ENCODE measurements at places on chromosomes 4 and X.
A peak's percentile ranks its signal among the peaks of the same experiment; 100 is the strongest.

DNA sequence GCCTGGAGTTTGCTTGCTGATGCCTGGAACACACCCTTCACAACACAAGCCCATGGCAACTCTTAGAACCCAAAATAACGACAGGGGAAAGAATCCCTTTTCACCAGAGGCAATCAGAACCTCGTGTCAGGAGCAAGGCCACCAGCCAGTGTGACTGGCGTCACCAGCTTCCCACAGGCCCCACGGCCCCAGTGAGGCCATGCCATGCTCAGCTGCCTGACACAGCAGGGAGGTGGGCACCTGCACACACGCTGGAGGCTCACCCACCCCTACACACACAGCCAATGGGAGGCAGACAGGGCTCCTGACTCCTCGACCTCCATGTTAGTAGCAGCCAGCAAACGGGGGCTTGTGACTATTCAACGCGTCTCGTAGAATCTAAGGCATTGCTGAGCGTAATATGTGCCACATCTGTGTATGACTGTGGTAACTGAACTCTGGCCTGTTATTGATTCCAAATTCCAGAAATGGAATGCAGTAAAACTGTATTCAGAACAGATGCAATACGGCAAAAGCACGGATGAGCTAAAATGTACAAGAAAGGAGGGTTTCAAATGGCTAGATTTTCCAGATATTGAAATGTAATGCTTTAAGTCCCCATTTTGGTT, 28.5 kb downstream of the RNF212 start:
- no peak for DNase-seq

- DNase-seq = no peak
These were observed 72.6 kb upstream of the ADAMTS3 start for GRCh38 chr4:72641611-72642010.

DNA sequence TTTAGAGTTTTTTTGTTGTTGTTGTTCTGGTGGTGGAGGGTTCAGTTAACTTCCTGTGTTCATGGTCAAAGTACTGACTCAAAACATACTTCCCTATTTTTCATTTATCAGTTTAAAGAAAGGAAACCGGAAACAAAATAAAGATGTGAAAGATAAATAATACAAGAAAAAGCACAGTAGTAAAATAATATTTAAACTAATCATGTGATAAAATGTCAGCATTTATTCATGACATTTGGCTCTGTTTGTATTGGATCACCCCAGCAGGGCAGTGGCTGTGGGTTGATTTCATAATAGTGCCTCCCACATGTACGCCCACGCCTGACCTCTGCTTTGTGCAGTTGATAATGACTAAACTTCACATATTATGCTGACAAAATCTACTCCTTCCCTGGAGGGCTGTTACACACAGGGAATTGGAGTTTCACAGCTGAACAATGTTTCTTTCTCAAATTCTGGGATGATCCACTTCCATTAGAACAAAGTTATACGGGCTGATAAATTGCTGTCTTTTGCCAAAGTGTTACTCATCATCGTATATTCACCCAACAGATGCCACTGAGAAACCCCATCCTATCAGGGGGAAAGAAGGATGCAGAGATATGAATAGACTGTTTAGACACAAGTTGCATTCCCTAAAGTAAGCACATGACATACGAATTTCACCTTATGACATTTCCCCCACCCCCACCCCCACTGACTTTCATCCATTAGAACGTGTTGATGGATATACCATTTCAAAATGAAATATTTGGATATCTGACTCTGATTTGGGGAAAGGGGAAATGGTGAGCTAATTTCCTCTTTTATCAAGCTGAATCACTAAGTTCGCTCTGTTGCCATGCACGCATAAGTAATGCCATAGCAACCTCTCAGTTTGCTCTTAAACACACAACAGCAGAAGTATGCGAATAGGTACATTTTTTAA, 48.3 kb downstream of the AMELX start:
- DNase-seq = peak; percentile 9

DNA sequence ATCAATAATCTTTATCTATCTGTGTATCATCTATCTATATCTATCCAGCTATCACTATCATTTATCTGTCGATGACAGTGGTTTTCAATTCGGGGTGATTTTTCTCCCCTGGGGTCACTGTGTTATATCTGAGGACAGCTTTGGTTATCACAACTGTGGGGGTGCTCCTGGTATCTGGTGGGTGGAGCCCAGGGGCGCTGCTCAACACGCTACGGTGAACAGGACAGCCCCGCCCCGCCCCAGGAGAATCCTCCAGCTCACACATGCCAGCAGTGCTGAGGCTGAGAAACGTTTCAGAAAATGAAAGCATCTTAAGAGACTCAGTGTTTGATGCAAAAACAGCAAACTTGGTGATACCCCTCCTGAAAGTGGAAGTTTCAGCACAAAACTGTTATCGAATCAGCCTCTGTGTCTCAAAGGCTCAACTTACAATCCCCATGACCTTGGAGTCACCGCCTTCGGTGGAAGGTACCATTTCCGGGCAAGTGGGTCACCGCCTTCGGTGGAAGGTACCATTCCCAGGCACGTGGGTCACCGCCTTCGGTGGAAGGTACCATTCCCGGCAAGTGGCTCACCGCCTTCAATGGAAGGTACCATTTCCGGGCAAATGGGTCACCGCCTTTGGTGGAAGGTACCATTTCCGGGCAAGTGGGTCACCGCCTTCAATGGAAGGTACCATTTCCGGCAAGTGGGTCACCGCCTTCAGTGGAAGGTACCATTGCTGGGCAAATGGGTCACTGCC, 315.3 kb downstream of the DHRSX start:
- DNase-seq = no peak

DNA sequence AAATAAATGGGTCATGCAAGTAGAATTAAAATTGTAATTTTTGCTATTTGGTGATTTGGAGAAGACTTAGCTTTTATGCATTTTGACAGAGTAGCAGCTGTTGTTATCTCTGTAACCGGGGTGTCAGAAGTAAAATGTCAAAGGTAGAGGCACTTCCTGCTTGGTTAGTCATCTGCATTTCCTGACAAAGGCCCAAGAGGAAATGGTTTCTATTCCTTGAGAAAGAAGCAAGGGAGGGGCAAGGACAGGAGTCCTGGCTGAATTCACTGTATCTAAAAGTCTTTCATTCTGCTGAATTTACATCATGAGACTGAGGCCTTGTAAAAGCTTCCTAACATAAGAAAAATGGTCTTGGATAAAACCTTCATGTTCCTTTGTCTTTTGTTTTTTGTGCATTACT, 550.9 kb upstream of the BOD1L1 start:
- no peak for DNase-seq

DNA sequence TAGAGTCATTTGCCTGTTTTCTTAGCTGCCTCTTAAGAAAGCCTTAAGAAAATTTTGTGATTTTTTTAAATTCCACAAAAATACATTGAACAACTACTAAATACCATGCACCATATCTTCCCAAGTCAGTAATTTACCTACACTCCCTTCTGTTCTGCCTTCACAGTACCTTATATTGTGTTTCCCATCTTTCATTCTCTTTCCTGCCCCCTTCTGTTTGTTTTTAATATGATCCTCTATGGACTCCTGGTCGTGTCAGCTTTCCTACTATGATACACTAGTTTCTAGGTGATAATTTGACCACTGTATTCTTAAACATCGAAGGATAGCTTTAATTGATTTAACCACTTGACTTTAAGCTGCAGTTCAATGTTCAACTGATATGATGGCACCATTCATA, 297.7 kb upstream of the HAND2 start:
- DNase-seq = no peak

GRCh38 chrX:30793075-30793766, 95.8 kb downstream of the TAB3 start:
- no peak for DNase-seq

- DNase-seq = no peak
These were observed 1.8 kb upstream of the CUL4B start for GRCh38 chrX:120562569-120562926.

- DNase-seq = no peak
These were observed 82.3 kb upstream of the PPARGC1A start for GRCh38 chr4:23972187-23972586.

GRCh38 chr4:27270435-27270834, 409.8 kb downstream of the STIM2 start:
- DNase-seq = no peak

DNA sequence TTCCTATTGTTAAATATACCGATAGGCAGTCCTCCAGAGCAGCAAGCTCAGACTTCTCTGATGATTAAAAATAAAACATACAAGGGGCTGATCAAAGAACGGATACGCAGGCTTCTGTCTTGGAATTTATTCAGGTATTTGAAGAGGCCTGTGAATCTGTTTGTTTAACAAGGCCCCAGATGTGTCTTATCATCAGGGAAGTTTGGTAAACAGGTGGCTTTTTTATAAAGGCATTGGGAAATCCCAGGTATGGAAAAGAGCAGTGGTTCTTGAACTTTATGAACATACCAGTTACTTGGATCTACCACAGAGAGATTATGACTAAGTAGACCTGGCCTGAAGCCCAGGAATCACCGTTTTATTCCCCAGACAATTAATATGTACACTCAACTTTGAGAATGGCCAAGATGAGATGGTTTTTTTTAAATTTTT, 47.9 kb downstream of the SOWAHB start:
- no peak for DNase-seq

DNA sequence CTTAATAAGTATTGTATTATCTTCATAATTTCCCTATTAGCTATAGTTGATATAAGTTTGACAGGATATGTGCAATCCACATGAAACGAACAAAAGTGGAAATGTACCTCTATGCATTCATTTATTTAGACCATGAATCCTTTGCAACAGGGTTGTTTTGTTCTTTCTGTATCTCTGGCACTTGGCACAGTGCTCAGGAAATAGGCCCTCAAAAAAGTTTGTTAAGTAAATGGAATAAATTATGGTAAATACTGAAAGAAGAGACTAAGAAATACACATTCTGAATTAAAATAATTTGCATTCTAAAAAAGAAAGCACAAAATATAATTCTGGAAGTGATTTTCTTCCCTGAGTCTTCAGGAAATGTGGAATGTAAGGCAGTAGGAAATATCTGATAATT, 39.3 kb downstream of the TAPT1 start:
- no peak for DNase-seq

- DNase-seq = peak; percentile 61
These were observed 108.3 kb upstream of the CAMK2D start for GRCh38 chr4:113869743-113870375.

- DNase-seq = no peak
These were observed 1235.3 kb downstream of the FSTL5 start for GRCh38 chr4:160928482-160928881.

DNA sequence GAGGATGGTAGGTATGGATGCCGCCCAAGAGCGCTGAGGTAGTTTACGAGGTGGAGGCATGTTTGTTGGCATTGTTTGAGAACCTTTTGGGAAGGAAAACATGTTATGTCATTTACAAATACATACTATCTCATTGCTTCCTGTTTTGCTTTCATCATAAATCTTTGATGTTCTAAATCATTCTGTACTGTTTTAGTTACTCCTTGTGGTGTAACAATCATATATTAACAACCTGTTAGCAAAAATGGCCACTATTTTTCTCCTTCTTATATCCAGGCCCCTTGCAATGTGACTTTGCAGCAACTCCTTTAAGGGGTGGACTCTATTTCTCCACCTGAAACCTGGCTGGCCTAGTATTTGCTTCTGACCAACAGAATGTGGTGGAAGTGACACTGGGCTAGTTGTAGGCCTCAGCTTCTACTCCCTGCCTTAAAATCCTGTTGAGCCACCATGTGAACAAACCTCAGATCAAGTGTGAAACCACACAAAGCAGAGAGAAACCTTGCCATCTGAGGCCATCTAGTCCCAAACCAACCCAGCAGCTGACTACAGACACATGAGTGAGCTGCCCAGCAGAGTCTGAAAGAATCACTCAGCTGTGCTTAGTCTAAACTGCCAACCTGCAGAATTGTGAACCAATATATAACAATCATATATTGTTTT, 15.8 kb upstream of the CXorf38 start:
- no peak for DNase-seq

- no peak for DNase-seq
These were observed 1300.2 kb downstream of the RAPGEF2 start for GRCh38 chr4:160403081-160403480.

DNA sequence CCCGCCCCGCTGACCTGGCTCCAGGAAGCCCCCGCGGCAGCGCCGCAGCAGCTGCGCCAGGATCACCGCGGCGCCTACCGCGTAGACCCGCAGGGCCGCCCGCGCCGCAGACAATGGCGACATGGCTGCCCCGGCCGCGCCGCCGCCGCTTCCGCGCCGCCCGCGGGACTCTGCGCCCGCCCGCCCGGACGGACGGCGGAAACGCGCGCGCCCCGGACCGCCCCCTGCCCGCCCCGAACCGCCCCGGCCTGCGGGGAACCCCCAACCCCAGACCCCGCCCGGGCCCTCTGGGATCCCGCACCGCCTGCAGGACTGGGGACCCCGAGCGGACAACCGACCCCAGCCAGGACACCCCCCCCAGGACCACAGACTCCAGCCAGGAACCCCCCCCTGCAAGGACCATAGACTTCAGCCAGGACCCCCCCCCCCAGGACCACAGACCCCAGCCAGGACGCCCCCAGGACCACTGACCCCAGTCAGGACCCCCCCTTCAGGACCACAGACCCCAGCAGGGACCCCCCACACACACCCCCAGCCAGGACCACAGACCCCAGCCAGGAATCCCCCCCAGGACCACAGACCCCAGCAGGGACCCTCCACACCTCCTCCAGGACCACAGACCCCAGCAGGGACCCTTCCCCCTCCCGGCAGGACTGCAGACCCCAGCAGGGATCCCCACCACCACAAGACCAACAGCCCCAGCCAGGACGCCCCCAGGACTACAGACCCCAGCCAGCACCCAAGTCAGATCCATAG, at the start of the genes DHRSX and ZBED1:
DHRSX (minus strand) TSS at position 174 of the 756 bp plus-strand sequence; CDS start at position 123, 51 bp downstream.
ZBED1 (minus strand) TSS at position 174 of the 756 bp plus-strand sequence. CDS start 10,257 bp downstream, outside the sequence.
- DNase-seq = peak; percentile 64

GRCh38 chrX:122500556-122500955, 683.5 kb upstream of the GRIA3 start:
- no peak for DNase-seq

DNA sequence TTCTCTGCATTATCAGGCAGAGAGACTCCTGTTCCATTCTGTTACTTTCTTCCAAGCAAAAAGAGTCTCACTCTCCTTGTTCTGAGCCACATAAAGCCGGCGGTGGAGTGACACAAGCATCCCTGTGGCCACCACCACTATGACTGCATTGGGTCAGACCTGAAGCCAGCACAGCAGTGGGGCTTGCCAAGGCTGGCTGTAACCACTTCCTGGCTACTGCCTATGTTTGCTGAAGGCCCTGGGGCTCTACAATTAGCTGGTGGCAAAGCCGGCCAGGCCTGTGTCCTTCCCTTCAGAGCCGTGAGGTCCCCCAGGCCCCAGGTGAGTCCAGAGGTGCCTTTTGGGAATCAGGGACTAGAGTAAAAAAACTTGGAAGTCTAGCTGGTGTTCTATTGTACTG, 31.8 kb downstream of the PLAC8 start:
- DNase-seq = no peak

DNA sequence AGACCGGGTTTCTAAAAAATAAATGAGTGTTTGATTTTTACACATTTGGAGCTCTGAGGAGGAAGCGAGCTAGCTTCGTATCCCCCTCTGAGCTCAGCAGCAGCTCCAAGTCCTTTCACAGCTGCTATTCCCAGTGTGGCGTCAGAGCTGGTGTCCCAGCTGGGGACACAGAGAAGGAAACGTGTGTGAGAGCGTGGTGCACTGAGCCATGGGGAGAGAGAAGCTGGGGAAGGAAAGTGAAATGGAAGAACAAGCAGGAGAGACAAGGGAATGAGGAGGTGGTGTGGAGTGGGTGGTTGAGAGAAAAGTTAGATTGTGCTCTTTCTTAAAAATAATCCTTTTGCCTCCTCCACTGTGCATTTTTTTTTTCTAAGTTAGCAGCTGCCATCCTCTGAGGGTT, 79.5 kb upstream of the SLC4A4 start:
- no peak for DNase-seq

GRCh38 chr4:6647582-6648230, 7.2 kb downstream of the MRFAP1 start:
- no peak for DNase-seq

GRCh38 chr4:52611030-52611555, 48.0 kb downstream of the USP46 start:
- no peak for DNase-seq
